ENCODE measurements at places on chromosomes 2 and 18.
A peak's percentile ranks its signal among the peaks of the same experiment; 100 is the strongest.

GRCh38 chr2:210477496-210477895 lies 937 bp upstream of the LANCL1 start:
- DNase-seq: peak; percentile 31

GRCh38 chr2:19158211-19158610 lies 200.2 kb downstream of the OSR1 start:
- no peak for DNase-seq

DNA sequence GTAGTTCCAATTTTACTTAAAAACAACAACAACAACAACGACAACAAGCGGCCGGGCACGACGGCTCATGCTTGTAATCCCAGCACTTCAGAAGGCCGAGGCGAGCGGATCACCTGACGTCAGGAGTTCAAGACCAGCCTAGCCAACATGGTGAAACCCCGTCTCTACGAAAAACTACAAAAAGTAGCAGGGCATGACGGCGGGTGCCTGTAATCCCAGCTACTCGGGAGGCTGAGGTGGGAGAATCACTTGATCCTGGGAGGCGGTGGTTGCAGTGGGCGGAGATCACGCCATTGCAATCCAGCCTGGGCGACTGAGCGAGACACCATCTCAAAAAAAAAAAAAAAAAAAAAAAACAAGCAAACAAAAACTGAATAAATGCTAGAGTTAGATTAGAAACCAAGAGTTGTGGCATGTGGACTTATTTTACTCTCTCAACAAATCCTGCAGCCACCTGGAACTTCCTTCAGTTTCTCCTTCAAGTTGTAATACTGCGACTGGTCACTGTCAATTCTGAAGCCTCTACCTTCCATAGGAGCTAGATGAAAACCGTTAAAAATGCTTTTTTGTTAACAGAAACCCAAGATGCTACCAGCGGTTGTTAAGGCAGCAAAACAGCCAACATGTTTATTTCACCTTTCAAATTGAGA lies 1.3 kb downstream of the ATP5F1A start:
- no peak for DNase-seq

GRCh38 chr2:231601356-231602229 lies 8.9 kb downstream of the TEX44 start:
- peak; percentile 54 for DNase-seq

GRCh38 chr2:112199188-112199587 lies 55.7 kb downstream of the ZC3H8 start:
- no peak for DNase-seq
